ENCODE measurements at places on chromosomes 7 and 10.
A peak's percentile ranks its signal among the peaks of the same experiment; 100 is the strongest.

- no peak for DNase-seq
Observed at GRCh38 chr10:74585231-74586087, 240.9 kb upstream of the KAT6B start.

DNA sequence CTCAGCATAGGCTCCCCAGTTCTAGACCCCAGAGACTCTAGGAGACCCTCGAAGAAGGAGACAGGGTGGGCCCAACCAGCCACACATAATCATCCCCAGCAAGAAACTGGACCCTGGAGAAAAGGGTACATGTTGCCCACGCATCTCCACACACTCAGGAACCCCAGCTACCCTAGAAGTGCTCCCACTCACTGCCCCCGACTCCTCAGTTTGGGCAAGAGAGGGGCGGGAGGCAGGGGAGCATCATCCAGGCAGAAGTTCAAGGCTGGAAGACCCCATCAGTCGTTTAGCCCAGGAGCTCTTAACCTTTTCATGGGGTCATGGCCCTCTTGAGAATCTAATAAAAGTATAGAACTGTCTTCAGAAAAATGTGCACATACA is 1.8 kb upstream of the ZNF467 start:
- no peak for DNase-seq

- DNase-seq: no peak
Observed at GRCh38 chr10:63429281-63429680, 36.5 kb downstream of the JMJD1C start.

GRCh38 chr10:45471059-45471458 is 97.0 kb downstream of the ALOX5 start:
- no peak for DNase-seq

GRCh38 chr7:96211954-96212353 is 109.9 kb downstream of the SLC25A13 start:
- DNase-seq: no peak

DNA sequence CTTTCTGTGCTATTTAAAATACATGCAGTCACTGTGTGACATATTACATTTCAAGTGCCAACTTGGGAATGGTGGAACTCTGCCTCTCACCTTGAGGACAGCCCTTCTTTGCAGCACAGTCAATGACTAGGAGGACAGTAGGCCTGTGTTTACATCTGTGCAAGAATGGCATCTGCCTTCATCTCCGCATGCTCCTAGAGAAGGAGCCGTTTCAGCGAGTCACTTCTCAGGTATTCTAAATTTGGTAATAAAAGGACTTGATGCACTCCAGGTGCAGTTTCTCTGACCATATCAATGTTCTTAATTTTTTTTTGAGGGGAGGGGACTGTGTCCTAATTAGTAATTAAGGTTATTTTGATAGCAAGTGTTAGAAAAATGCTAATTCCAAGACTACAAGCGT is 128.9 kb downstream of the SDK1 start:
- DNase-seq: no peak

GRCh38 chr10:46543466-46544377 is 12.7 kb downstream of the GPRIN2 start:
- DNase-seq: no peak

DNA sequence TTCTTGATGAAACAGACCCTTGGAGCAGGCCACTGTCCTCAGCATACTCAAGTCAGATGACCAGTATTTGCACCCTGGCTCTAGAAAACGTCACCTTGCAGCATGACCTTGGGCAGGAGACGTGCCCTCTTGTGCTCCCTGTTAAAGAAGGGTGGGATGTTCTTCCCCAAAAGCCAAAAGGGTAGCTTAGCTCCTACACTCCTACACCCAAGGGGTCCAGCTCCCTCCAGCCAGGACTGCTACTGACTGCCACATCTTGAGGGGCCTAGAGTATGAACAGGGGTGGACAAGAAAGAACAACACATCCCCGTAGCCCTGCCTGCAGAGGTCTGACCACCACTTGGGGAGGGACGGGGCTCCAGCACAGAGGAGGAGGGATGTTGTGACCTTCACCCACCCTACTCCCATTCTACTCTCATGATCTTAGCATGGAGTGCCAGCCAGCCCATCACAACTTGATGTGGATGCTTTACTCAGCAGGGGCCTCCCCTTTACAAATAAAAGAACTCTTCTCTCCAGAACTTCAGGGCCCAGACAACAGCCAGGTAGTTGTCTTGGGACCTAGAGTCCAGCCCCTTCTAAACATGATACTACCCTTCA is 165.3 kb upstream of the ZMIZ1 start:
- no peak for DNase-seq

- DNase-seq: no peak
Observed at GRCh38 chr7:105871142-105871541, 5.3 kb downstream of the ATXN7L1 start.

- DNase-seq: no peak
Observed at GRCh38 chr10:23522345-23522744, 83.5 kb downstream of the OTUD1 start.

DNA sequence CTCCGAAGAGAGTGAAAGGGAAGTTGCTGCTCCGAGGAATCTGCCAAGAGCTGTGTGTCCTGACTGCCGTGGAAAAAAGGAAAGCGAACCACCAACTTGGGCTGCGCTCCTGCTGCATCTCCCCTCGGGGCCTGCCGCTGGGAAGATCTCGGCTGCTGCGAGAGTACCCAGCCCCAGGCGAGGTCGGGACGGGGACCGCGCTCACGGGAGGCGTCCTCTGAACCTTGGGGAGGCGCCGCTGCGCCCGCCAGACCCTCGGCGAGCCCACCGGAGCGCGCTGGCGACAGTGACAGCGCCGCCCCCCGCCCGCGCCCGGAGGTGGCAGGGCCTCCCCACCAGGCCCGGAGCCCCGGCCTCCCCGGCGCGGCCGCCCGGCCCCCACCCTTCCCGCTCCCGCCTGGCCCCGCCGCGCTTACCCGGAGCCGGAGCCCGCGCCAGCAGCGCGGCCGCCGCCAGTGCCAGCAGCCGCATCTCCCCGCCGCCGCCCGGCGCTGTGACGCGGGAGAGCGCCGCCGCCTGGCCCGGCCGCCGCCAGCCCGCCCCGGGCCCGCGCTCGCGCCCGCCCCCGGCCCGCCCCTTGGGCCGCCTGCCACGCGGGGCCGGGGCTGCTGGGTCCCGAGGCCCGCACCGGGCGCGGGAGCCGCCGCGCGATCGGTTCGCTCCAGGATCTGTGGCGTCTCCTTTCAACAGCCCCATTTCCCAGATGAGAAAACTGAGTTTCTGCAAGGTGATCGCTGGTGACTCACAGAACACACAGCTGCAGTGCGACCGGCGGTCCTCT is at the start of gene VSTM4:
TSS of gene VSTM4 (minus strand) at position 508 of the 781 bp plus-strand sequence. CDS start at position 471, 37 bp downstream.
- no peak for DNase-seq

- no peak for DNase-seq
Observed at GRCh38 chr10:74728225-74728624, 98.2 kb upstream of the KAT6B start.

DNA sequence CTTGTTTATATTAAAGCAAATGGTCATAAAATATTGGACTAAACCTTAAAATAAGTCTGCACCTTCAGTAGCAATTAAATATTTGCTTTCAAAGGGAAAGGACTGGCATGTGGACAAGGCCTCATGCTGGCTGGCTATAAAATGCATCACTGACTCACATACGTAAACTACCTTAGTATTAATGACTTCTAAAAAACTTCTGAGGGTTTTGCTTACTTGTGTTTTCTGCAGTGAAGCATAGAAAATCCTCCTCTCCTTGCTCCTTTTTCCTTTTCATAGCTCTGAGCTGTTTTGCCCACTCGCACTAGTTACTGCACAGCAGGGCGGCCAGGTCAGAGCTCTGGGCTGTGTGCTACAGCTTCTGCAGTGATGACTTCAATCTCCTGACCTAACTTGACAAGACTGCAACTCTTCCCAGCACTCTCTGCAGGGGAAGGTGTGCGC is 82.3 kb downstream of the CUL2 start:
- DNase-seq: no peak

- no peak for DNase-seq
Observed at GRCh38 chr10:593901-594457, 95.5 kb downstream of the DIP2C start.

DNA sequence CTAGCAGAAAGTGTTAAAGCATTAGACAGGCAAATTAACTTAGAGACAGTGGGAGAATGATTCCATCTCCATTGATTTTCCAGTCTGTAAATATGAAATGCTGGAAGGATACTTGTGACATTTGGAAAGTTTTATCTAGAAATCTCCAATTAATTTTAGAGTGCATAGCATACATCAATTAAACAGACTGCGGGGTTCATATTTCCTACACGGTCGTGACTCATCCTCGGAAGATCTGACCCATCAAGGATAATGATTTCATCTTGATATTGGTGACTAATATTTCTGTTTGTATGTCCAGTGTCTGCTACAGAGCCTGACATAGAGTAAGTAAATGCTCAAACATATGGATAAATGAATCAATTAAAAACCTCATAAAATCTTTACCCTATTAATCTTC is 474.9 kb downstream of the KCNMA1 start:
- no peak for DNase-seq

DNA sequence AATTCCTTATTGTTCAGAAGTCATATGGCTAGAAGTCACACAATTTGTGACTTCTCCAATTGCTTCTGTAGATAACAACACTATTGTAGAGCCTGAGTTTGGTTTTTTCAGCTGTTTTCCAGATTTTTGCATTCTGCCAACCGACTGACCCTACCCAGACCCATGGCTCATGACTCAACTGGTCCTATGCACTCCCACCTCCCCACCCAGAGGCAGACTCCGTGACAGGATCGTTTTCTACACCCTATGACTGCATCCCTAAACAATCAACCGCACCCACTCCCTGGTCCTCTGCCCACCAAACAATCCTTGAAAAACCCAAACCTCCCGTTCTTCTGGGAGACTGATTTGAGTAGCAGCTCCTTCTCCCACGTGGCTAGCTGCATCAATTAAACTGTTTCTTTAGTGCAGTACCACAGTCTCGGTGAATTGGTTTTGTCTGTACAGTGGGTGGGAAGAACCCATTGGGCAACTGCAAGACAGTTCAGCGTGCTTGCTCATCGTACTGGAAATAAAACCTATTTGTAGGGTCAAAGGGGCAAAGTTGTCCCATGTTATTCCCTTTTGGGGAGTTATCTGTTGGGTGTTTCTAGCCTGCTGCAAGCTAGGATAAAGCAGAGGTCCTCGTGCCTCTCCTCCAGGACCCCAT is 150.3 kb upstream of the FAM20C start:
- no peak for DNase-seq

- DNase-seq: no peak
Observed at GRCh38 chr10:76558586-76558985, 1079.0 kb downstream of the KCNMA1 start.

GRCh38 chr10:106570268-106570667 is 594.2 kb downstream of the SORCS1 start:
- DNase-seq: no peak

GRCh38 chr10:36391405-36391804 is 734.0 kb upstream of the ANKRD30A start:
- no peak for DNase-seq

GRCh38 chr7:155380221-155380861 is 77.6 kb upstream of the EN2 start:
- DNase-seq: peak; percentile 74

GRCh38 chr7:14085901-14086300 is 96.4 kb upstream of the ETV1 start:
- DNase-seq: no peak

- no peak for DNase-seq
Observed at GRCh38 chr10:33074443-33074842, 116.4 kb upstream of the ITGB1 start.

- DNase-seq: no peak
Observed at GRCh38 chr7:96417784-96418183, 95.9 kb upstream of the SLC25A13 start.

DNA sequence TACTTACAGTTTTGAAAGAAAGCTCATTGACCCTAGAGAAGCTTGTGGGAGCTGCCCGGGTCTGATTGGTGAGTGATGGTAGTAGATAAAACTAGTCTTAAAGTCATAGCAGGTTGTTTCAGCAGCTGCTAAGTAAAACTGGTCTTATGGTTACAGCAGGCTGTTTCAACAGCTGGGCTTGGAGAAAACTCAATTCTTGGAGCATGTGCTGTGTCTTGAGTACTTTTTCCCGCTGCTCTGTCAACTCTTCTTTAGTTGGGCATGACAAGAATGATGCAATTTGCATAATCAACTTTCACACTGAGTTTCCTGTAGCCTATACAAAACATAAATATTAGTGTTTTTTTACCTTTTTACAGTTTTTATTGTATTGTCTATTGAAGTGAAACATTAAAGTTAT is 707.9 kb downstream of the AUTS2 start:
- no peak for DNase-seq

DNA sequence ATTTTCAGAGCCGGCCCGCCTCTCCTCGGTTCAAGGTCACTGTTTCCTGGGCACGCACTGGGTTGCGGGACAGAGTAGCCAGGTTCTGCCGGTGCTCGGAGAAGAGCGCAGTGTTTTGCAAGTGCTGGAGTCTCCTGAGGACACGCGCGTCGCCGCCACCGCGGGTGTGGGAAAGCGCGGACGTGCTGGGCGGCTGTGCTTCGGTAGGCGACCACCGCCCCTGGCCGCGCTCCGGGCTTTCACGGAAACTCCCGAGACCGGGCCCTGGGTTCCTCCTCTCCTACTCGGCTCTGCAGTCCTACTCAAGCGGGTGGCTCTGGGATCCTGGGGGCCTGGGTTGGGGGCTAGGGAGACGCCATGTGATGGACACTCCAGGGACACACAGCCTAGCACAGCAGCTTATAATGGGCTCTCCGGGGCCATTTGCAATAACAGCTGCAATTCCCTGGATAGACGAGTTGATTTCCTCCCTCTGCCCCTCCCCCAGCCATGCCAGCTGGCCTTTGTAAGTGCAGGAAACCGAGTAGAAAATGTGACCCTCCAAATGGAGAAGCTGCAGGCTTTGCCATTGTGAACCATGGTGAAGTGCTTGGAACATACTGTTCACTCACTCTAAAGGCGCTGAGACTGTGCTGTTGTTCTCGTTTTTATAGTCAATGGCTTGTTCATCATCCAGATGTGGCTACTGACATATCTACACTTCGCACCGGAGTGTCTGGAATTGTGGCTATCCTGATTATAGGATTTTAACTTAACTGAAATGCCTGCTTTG is 2.1 kb downstream of the FRAT1 start:
- DNase-seq: peak; percentile 75

GRCh38 chr10:112045938-112046337 is 137.6 kb downstream of the GPAM start:
- no peak for DNase-seq

GRCh38 chr7:107701191-107701590 is 40.6 kb downstream of the SLC26A4 start:
- no peak for DNase-seq

DNA sequence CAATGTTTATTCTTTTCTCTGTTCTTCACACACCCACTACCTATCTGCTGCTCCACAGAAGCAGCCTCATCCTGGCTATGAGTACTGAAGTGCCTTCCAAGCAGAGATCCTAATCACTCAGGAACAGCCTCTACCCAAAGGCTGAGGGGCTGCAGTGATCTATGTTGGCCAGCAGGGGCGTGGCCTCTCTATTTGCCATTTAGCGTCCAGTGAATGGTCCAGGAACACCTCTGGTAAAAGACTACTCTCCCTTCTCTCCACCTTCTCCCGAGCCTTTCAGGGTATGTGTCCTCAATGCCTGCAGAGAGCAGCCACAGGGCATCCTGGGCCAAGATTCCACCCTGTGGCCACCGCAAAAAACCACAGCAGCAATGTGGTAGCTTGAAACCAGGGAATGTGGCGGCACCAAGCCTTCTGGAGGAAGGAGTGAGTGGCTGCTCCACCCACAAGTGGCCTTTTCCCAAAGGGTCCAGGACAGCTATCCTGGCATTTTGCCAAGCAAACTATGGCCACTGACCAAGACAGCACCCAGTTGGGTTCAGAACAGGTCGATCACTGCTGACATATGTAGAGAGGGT is 70.9 kb downstream of the SYPL1 start:
- peak; percentile 28 for DNase-seq

- no peak for DNase-seq
Observed at GRCh38 chr10:7787150-7787856, 490 bp downstream of the KIN start.
